ENCODE measurements at places on chromosomes 5 and 9.

- no peak for DNase-seq
Observed at GRCh38 chr9:105431424-105432246, 16.2 kb upstream of the FSD1L start.

GRCh38 chr5:158874343-158874742 is 225.4 kb downstream of the EBF1 start:
- DNase-seq = no peak

DNA sequence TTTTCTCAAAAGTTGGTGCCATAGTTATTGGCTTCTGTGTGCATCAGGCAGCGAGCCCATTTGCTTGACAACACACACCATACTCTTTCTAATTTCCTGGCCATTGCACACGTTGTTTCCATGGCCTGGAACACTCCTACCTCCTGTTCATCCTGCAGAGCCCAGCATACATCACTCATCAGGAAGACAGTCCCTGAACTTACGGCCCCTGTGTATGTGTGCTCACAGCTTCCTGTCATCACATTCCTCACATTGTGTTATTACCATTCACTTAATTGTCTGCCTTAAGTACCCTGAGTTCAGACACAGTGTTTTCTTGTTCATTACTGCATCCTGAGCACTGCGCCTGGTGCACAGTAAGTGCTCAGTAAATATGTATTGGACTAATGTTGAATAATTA is 355.9 kb downstream of the PRELID2 start:
- no peak for DNase-seq

GRCh38 chr5:156121234-156121633 is 205.7 kb upstream of the SGCD start:
- DNase-seq = no peak

GRCh38 chr5:80468131-80468530 is 19.8 kb upstream of the FAM151B start:
- no peak for DNase-seq
